ENCODE measurements at places on chromosomes 11 and 22.
A peak's percentile ranks its signal among the peaks of the same experiment; 100 is the strongest.

GRCh38 chr22:40928657-40929056, 22.5 kb upstream of the RBX1 start:
- no peak for DNase-seq

GRCh38 chr11:128297805-128298204, 289.6 kb downstream of the ETS1 start:
- DNase-seq: no peak

DNA sequence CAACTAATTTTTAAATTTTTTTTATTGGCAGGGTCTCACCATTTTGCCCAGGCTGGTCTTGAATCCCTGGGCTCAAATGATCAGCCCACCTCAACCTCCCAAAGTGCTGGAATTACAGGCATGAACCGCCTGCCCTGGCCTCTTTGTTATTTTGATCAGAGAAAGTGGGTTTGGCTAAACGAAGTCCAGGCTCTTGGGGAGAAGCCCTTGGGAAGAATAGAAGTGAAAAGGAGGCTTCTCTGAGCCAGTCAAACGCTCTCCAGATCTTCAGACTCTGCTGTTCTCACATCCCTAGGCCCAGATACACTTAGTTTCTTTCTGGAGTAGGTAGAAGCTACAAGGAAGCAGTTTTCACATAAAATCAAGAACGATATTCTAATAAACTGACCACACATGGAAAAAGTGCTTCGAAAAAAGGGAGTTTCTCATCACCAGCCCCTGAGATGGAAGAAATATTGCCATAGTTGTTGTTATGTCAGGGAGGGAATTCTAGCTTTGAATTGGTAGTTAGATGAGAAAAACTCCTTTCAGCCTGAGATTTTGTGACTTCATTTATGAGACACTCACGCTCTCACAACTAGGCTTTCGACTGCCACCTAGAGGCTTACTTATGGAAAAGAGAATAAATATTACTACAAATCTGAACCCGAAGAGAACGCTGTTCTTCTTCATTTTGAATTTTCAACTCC, 41.7 kb upstream of the AQP11 start:
- peak; percentile 73 for DNase-seq

DNA sequence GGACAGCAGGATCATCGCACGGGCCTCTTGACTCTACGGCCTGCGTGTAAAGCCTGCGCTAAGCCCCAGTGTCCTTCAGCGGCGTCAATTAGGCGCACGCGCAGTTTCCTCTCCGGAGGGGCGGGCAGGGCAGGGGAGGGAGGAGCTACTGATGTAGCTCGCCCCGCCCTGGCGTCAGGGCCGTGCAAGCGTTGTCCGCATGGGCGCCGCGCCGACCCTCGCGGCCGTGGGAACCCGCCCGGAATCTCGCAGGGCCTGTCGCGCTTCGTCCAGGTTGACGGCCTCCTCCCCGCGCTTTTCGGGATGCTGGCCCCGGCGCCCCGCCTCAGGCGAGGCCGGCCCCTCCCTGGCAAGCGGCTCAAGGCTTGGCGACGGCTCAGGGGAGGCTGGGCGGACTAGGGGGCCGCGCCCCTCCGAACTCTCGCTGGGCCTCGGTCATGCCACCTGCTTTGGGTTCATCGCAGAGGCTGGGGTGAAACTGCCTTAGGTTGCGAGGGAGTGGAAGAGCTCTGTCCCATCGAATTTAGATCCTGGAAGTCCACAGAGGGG, 61.1 kb downstream of the ST3GAL4 start:
- DNase-seq: peak; percentile 96

DNA sequence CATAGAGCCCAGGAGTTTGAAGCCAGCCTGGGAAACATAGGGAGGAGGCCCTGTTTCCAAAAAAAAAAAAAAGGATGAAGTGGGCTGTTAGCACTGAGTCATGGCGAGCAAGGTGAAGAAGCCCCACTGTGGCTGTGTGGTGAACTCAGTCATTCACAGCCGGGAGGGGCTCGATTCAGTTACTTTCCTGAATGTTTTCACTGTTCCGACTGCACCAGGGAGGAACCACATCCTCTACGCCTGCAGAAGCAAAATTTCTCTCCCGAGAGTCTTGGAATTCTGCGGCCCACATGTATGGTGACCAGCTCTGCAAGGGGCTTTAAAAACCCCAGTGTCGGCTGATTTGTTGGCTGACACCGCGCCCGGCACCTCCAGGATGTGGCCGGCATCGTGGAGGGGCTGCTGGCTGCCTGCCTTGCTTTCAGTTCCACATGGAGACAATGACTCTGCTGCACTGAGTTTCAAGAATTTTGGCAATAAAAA, 27.8 kb upstream of the GRAMD4 start:
- peak; percentile 83 for DNase-seq

DNA sequence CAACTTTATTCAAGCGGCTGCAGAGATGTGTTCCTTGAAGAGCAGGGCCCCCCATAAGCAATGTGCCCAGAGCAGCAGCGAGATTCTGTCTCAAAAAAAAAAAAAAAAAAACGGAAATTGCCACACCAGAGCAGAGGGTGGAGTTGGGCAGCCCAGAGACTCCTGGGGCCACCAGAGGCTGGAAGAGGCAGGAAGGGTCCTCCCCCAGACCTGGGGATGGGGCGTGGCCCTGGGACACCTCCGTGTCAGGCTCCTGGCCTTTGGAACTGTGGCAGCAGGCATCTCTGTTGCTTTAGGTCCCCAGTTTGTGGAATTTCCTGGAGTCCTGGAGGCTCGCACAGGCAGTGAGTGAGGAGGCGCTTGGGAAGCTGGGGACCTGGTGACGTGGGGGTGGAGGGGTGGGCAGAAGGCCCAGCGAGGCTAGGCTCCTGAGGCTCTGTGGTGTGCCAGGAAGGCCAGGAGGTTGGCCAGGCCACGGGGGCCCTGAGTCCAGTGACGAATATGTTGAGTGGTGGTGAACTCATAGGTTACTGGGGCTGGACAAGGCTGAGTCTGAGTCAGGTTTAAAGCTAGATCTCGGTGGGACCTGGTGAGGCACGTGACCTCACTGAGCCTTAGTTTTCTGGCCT, 735.6 kb downstream of the BRD1 start:
- DNase-seq: no peak

- peak; percentile 74 for DNase-seq
Measured at GRCh38 chr22:31036671-31037550, 44.2 kb upstream of the SMTN start.

DNA sequence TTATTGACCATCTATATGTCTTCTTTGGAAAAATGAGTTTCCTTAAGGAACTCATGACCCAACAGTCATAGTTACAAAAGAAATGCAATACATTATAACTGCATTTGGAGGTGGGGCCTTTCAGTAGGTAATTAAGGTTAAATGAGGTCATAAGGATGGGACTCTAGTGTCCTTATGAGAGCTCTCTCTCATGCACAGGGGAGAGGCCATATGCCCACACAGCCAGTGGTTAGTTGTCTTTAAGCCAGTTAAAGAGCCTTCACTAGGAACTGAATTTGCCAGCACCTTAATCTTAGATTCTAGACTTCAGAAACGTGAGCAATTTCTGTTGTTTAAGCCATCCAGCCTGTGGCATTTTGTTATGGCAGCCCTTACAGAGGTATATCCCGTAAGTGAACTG, 27.3 kb downstream of the INTS4 start:
- no peak for DNase-seq

GRCh38 chr11:65459552-65459951, 37.0 kb downstream of the NEAT1 start:
- DNase-seq: no peak

DNA sequence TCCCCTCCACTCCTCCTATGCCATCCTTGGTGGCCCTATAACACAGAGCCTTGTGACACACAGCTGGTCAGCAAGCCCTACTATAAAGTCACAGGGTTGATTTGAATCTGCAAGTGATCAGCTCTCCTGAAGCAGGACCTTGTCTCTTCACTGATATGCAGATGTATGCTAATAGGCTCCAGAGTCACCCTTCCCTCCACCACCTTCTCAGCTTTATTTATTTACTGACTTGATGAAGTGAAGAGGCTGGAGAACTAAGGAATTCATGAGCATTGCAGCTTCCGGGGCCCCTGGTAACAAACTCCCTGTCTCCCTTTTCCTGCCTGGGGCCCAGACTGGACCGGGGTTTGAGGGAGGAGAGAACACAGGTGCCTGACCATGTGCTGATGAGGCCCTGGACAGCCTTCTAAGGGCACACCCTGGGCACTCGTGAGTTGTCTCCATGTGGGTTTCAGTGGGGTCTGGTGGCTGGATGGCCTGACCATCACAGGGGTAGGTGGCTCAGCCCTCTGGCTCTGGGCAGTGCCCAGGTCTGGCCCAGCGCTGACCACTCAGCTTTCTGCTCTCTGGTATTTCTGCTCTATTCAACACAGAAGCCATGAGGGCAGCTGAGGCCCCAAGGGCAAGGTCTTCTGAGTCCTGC, 307.5 kb downstream of the NTM start:
- DNase-seq: no peak

- no peak for DNase-seq
Measured at GRCh38 chr11:15801616-15802015, 554.7 kb downstream of the SOX6 start.

GRCh38 chr11:47606731-47607130, 12.5 kb upstream of the C1QTNF4 start:
- DNase-seq: no peak

- no peak for DNase-seq
Measured at GRCh38 chr11:62965574-62965973, 19.2 kb downstream of the SLC22A6 start.

- DNase-seq: no peak
Measured at GRCh38 chr11:131810541-131810940, 440.1 kb downstream of the NTM start.

- DNase-seq: no peak
Measured at GRCh38 chr11:46987183-46987582, 50.6 kb downstream of the CSTPP1 start.

DNA sequence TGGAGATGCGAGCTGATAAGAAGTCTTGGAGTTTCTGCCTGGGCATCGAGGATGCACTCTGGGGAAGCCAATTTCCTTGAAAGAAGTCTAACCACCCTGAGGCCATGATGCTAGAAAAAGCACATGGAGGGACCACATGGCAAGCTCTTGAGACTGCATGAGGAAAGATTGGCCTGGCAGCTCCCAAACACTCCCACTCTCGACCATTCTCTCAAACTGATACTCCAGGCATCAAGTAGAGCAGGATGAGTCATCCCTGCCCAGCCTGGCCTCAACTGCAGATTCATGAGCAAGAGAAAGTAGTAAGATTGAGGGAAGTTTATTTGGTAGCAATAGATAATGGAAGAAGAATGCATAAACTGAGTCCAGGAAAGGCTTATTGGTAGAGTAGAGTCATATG, 194.3 kb downstream of the KIF18A start:
- DNase-seq: peak; percentile 25

DNA sequence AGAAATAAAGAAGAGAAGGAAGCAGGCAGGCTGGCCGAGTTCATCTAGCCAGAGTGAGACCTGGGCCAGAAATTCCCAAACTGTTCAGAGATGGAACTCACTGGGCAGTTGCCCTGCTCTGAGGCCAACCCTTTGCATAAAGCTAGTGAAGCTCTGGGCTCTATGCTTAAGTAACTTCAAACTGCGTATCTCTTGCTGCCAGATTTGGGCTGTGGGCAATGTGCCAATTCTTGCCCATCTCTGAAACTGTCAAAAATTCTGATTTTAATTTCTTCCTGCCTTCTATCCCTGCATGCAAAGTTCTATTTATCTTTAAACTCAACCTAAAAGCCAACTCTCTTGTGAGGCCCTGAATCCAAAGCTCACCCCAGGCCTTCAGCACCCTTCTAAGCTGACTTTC, 36.2 kb upstream of the HEPHL1 start:
- DNase-seq: no peak

- peak; percentile 27 for DNase-seq
Measured at GRCh38 chr11:67120881-67121710, 2.0 kb downstream of the KDM2A start.

- no peak for DNase-seq
Measured at GRCh38 chr11:119103793-119104192, 2.1 kb upstream of the DPAGT1 start.

DNA sequence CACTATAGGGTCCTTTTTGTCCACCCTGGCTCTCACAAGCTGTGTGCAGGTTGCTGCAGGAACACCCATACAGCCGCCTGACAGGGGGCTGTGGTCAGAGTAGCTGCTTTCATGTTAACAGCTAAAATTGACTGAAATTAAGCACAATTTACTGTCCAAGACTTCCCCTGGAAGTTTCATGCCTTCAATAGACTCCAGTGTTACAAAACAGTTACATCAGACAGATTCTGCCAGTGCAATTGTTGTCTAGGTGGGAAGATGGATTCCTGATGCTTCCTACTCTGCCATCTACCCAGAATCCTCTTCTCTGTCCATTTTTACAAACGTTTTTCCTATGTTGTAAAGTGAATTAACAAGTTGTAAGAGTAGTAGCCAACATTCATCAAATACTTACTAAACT, 5.3 kb upstream of the TSKU start:
- no peak for DNase-seq

DNA sequence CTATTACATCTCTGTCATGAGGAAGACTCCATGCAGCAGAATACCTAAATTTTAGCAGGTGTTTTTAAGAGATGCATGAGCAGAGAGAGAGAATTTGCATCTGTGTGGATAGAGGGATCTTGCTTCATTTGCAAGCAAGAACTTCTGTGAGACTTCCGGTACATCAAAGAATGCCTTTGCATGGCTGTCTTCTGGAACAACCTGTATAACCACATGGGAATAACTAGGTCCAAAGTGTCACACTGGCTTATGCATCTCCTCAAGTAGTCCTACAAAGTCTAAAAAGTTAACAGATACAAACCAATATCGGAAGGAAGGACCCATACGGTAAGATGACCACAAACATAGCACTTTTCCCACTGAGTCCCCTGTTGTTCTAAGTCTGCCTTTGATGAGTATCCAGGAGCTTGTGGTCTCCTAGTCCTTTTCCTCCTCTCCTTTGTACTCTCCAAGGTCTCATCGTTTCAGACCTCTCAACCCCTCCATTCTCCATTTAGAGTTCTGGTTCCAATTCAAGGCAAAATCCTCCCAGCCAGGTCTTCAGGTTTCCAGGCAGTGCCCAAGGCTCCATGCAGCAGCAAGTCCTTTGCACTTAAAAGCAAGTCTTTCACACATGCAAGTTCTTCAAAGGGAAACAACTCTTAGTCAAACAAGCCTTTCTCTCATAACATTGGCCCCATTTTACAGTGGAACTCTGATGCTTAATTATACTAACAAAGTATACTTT, 581.7 kb upstream of the ARHGAP42 start:
- DNase-seq: no peak

GRCh38 chr11:94581926-94582325, 14.8 kb downstream of the PIWIL4 start:
- DNase-seq: no peak

GRCh38 chr11:64146036-64146955, 19.6 kb downstream of the MACROD1 start:
- peak; percentile 84 for DNase-seq

- DNase-seq: no peak
Measured at GRCh38 chr11:24286238-24286637, 210.6 kb upstream of the LUZP2 start.

- DNase-seq: no peak
Measured at GRCh38 chr11:70046089-70046488, 32.0 kb upstream of the ANO1 start.

- no peak for DNase-seq
Measured at GRCh38 chr11:98630736-98631135, 390.0 kb upstream of the CNTN5 start.

- DNase-seq: no peak
Measured at GRCh38 chr11:131042041-131042390, 125.7 kb upstream of the SNX19 start.

All from GM03348 (cell line).